ENCODE measurements at places on chromosomes 6 and 20. TPM values are rescaled to one million over a fixed set of nuclear protein-coding genes. Genes with fewer than 3 reads are reported as not detected.

GLP1R gene
- polyA plus RNA-seq: 0.93 TPM

OR2J2 gene
- polyA plus RNA-seq: not detected

APOBEC2 gene
- polyA plus RNA-seq: 0.99 TPM

CST5 gene
- polyA plus RNA-seq: 0.30 TPM

HMGCLL1 gene
- 1.5 TPM for polyA plus RNA-seq

PIM1 gene
- polyA plus RNA-seq: 24.0 TPM

EDN3 gene
- polyA plus RNA-seq: 5.0 TPM

NFYA gene
- 48.1 TPM for polyA plus RNA-seq

OR2H1 gene
- not detected for polyA plus RNA-seq

UBE2C gene
- 60.5 TPM for polyA plus RNA-seq

CENPB gene
- polyA plus RNA-seq: 48.4 TPM

HTR1E gene
- 0.60 TPM for polyA plus RNA-seq

MOXD1 gene
- 182 TPM for polyA plus RNA-seq

C6orf58 gene
- polyA plus RNA-seq: 1.3 TPM

SASH1 gene
- 29.4 TPM for polyA plus RNA-seq

HLA-G gene
- polyA plus RNA-seq: 5.7 TPM

NOP56 gene
- 255 TPM for polyA plus RNA-seq

PRSS16 gene
- 0.61 TPM for polyA plus RNA-seq

IRAK1BP1 gene
- polyA plus RNA-seq: 15.1 TPM

SUMO4 gene
- polyA plus RNA-seq: 0.73 TPM

SUPT3H gene
- 24.1 TPM for polyA plus RNA-seq

BTN1A1 gene
- 0.23 TPM for polyA plus RNA-seq

BCAS4 gene
- polyA plus RNA-seq: 5.5 TPM

TSBP1 gene
- polyA plus RNA-seq: 0.11 TPM

RAET1G gene
- 0.86 TPM for polyA plus RNA-seq

DCDC2 gene
- 138 TPM for polyA plus RNA-seq

EPHA7 gene
- 44.7 TPM for polyA plus RNA-seq

All from renal pelvis (tissue), 12 donors.